ENCODE measurements at places on chromosomes 16 and 17.

- DNase-seq = peak; percentile 15
Measured at GRCh38 chr17:32445074-32445415, 735 bp downstream of the PSMD11 start.

DNA sequence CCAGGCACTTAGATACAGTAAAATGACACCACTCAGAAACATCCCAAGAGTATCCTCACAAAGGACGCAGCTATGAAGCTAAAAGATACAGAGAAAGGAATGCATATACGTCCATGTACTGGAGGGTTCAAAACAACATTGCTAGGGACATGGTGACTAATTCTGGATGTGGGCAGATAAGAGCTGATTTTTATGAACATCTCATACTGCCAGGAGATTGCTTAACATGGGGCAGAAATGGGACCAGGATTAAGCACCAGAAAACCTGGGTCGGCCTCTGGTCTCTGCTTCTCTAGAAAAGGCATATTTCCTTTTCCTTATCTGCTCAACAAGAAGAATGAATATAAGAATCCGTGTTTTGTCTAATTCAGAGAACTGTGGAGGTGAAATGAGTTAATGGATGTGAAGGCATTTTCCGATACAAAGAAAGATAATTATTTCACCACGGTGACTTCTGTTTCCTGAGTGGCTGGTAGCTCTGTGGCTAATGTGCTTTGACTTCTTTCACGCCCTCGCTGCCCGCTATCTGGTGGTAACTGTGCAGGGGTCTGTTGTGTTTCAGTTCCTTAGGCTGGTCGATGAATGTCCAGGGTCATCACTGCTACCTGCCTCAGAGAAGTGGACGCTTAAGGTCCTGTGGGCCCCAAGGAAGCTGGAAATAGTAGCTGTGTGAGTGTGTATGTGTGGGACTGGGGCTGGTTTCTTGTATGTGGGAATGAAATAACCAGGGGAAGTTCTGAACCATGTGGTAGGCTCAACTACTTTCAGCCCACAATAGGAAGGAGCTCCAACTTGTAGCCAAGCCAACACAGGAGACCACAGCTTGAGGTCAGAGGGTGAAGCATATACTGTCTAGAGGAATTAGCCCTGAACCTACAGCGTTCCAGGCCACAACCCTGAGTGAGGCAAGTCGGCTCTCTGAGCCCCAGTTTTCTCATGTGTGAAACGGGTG, 15.8 kb upstream of the CCL5 start:
- peak; percentile 64 for DNase-seq

GRCh38 chr16:54342966-54343365, 56.4 kb upstream of the IRX3 start:
- DNase-seq = no peak

GRCh38 chr17:30363715-30364202, 15.0 kb upstream of the CPD start:
- DNase-seq = peak; percentile 93

DNA sequence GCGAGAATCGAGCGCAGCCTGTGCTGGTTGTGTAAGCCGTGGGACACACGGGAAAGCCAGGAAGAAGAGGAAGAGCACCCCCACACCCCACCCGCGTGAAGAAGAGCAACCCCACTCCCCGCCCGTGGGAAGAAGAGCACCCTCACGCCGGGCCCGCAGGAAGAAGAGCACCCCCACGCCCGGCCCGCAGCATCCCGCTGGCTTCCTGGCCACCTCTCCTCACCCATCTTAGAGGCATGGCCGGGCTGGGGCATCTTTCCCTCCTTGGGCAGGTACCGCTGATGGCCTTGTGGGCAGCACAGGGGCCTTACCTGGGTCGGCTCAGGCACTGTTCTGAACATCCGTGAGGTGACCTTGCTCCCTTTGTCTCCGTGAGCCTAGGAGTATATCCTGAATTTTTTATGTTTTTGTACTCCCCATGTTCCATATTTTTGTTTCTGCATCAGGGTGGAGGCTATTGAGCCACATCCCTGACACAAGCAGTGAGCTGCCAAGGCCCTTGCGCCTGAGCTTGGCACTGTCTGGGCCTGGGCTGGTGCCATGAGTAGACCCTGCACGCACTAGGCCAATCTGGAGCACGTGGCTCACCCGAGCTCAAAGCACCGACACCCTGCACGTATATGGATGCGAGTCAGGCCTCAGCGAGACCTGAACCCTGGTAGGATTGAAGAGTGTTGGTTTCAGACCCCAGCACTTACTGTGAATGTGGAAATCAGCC, 71.4 kb upstream of the KCTD5 start:
- no peak for DNase-seq

DNA sequence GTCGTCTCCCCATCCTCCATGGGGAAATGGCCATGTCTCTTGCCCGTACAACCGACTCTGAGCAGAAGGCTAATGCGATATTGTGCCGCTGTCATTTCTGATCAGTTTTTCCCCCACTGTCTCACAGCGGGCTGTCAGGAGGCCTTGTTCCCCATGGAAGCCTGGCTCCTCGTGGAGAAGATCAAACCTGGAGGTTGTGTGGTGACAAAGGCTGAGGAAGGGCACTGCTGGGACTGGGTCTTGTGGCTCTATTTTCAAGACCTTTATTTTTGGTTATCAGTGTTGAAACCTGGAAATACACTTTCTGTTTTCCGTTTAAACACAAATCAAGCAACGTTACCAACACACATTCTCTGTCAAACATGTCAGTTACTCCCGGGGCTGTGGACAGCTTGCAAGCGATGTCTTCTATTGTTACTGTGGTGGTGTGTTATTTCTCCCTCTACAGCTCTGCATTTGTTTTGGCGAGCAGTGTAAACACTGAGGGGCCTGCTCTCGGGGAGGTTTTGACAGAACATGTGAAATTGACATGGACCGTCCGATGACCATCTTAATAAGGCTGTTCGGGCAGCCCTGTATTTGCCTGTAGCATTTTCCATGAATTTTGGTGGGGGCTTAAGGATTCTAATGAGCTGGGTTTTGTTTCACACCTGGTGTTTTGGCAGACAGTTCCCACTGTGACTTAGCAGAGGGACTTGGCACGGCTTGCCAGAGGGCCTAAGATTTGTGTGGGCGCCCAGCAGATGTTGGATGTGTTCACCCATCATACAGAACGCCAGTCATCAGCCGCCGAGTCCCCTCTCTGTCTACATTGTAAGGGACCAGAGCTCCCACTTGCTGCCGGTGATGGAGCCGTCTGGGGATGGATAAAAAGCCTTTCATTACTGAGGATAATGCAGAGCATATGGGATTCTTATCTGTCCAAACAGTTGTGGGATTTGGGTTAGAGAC, 12.5 kb downstream of the RBFOX1 start:
- no peak for DNase-seq

DNA sequence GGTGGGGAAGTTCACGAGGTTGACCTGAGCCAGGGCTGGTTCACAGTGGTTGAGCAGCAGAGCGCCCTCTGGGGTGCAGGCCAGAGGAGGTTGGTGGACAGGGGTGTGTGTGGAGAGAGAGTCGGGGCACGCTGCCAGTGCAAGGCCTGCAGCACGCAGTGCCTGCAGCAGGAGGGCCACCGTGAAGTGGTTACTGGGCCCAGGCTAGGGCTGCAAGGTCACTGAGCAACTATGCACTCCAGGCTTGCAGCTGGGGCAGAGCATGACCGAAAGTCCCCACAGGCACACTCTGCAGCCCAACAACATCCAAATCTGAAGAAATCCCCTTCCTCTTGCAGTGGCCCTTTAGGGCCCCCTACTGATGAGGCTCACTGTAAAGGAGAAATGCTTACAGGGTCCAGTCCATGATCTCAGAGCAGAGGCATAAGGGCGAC, 89.1 kb upstream of the NOL11 start:
- peak; percentile 7 for DNase-seq

DNA sequence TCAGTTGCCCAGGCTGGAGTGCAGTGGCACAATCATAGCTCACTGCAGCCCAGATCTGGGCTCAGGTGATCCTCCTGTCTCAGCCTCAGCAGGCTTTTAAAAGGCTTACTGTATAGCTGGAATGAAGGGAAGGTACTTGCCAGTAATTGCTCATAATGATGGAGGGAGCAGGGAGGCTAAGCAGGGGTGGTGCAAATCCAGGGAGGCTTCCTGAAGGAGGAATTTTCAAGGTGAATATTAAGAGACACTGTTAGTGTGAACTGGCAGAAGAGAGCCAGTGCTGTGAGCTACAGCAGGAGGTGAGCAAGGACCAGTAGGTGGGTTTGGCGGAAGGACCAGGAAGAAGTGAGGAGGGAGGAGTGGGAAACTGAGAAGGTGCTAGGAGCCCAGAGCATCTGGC, 24.7 kb downstream of the CRHR1 start:
- DNase-seq = no peak

DNA sequence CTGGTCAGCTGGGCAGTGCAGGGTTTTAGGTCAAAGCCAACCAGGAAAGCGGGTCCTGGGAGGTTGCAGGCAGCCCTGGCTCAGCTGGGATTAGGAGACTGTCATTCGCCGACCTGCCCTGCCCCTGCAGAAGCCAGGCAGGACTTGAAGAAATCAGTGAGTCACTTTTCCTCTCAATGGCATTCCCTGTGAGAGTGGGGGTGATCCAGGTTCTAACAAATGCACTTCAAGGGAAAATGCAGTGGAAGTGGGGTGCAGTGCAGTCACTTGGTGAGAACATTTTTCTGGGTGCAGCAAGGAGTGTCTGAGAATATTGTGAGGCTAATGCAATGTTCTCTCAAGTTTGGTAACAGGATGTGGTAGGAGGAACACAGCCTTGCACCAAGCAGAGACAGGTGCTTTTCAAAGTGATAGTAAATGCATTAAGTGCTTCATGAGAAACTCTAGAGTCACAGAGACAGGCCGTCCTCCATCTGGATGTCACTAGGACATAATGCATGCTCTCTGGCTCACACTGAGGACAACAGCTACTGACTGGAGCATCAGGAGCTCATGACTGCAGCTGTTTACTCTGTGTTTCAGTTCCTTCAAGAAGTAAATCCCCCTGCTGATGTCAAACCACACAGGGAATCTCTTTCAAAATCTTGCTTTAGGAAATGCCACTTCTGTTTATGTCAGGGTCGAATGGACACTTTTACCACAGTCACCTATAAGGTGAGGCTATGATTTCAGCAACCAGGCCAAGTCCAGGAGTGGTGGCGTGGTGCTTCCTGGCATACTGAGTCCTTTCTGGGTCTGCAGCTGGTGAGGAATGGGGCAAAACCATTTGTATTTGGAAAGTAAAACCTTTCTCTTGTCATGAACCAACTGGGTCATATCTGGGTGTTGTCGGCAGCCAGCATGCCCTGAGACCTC, 16.7 kb downstream of the CDK5R1 start:
- DNase-seq = peak; percentile 72

GRCh38 chr17:48442819-48443218, 12.8 kb upstream of the SKAP1 start:
- peak; percentile 24 for DNase-seq

- DNase-seq = no peak
Measured at GRCh38 chr16:74747-75334, 2.4 kb upstream of the RHBDF1 start.

- no peak for DNase-seq
Measured at GRCh38 chr17:34156741-34157589, 98.1 kb upstream of the CCL2 start.

- no peak for DNase-seq
Measured at GRCh38 chr17:41967921-41968578, 1.5 kb downstream of the CNP start.

DNA sequence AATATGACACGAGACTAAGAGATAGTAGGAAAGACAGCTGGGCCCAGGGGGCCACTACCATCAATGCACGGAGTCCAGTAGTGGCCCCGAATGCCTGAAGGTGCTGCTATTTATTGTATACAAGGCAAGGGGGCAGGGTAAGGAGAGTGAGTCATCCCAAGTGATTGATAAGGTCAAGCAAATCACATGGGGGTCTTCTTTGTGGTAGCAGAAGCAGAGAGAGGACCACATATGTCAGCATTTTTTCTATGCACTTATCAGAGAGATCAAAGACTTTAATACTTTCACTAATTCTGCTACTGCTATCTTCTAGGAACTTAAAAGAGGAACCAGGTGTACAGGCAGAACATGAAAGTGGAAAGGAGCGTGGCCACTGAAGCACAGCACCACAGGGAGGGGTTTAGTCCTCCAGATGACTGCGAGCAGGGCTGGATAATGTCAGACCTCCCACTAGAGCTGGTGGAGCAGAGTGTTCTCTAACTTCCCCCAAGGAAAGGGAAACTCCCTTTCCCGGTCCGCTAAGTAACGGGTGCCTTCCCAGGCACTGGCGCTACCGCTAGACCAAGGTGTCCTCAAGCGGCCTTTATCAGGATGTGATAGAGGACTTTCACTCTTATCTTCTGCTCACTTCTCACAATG, 26.4 kb upstream of the ARL4D start:
- no peak for DNase-seq

GRCh38 chr17:34117811-34118210, 137.3 kb upstream of the CCL2 start:
- DNase-seq = no peak

DNA sequence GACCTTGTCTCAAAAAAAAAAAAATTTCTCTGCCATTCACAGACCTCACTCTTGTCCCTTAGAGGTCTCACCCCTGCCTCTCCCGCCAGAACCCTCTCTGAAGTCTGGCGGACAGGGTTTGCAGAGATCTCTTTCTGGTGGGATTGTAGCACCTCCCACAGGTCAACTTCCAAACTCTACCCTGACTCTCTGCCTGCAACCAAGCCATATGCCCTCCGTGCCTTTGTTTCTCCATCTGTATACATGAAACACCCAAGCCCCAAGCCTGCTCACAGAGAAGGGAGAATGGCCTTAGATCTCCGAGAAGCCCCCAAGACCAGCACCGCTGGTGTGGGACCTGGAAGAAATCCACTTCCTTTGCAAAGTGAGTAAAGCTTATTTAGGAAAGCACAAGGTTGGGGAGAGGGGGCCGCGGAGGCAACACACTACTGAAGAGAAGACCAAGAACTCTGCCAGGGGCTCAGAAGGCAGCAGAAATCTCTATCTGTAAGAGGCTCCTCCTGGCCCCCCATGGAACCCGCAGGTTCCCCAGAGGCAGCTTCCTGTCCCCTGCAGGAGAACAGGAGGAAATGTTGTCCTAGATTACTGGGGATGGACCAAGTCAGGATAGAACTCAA, 219.9 kb downstream of the C16orf78 start:
- no peak for DNase-seq

DNA sequence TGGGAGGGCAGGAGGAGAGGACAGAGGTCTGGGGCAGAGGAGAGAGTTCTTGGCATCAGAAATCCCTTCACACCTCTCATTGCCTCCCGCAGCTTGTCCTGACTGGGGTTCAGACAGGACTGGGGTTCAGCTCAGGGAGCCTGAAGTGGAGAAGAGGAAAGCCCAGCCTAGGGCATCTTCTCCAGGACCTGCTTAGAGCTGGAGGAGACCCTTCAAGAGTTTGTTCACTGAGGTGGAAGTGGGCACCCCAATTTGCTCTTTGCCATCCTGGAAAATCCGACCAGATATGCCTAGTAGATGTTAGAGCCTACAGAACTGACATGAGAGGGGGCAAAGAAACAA, 2.0 kb downstream of the HOXB3 start:
- DNase-seq = no peak

- peak; percentile 59 for DNase-seq
Measured at GRCh38 chr17:50114849-50115357, 15.1 kb downstream of the SAMD14 start.

DNA sequence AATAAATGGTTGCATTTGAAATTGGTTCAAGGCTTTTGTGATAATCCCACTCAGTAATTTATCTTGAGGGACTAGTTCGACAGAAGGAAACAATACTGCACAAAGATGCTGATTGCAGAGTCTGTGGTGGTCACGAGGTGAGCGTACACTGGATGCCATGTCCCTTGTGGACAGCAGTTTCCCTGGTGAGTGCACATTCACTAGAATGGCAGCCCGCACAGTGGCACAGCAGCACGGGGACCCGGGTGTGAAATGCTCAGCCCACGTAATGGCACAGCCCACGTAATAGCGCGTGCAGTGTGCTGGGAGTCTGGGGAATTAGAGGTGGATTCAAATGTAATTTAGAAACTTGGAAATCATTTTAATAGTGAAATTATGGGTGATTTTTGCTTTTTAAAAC, 154.0 kb downstream of the LGALS9B start:
- DNase-seq = no peak

GRCh38 chr17:70683936-70684335, 514.6 kb downstream of the KCNJ2 start:
- no peak for DNase-seq

Measured in CD4-positive, alpha-beta T cell treated with Interleukin-2 at 100 ng/mL for 4 hours (primary cell).